ENCODE measurements at places on chromosomes 5 and 9.

DNA sequence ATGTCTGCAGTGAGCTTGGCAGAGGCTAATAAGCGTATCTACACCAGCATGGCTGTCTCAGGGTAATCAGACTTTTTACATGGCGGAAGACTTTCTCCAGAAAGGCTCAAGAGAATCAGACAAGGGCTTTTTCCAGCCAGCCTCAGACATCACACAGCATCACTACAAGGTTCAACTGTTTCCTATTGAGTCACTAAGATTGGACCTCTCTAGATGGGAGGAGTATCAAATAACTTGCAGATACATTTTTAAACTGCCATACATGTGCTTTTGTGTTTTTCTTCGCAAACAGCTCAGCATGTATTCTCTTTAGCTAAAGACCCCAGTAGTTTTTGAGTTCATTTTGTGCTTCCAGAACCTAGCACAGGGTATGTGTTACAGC is 22.9 kb upstream of the PIK3R1 start:
- no peaks in the 10 kb centered on the region for H3K36me3 ChIP-seq
- H3K4me3 ChIP-seq = no peak overlapping the region
- no peaks in the 10 kb centered on the region for H3K4me1 ChIP-seq
- H3K27ac ChIP-seq = no peak overlapping the region
- no peaks in the 10 kb centered on the region for H3K27me3 ChIP-seq

DNA sequence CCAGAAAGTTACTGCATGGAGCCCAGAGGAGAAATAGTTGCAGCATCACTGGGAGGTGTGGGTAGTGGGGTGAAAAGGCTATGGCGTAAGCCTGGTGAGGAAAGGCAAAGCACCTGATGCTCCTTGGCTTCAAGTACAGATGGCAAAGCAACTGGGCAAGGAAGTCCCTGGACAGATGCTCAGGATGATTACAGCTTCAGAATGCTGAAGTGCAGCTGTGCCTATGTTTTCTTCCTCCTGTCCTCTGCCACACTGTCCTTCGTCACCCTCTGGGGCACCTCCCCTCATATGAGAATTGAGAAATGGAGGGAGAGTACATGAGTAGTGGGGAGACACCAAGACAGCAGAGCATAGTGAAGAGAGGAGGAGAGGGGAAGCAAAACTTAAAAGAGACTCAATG is 328.0 kb downstream of the PDE4D start:
- H3K27ac ChIP-seq = no peak overlapping the region
- no peaks in the 10 kb centered on the region for H3K36me3 ChIP-seq
- H3K4me1 ChIP-seq = no peaks in the 10 kb centered on the region
- no peak overlapping the region for H3K4me3 ChIP-seq
- H3K27me3 ChIP-seq = no peaks in the 10 kb centered on the region
- DNase-seq = no peak

GRCh38 chr9:4590430-4591122 is 71.5 kb upstream of the PLPP6 start:
- H3K36me3 ChIP-seq = no peaks in the 10 kb centered on the region
- peaks cover 10% of the 10 kb centered on the region for H3K4me1 ChIP-seq
- no peak for DNase-seq
- no peak overlapping the region for H3K27ac ChIP-seq
- H3K4me3 ChIP-seq = no peak overlapping the region

GRCh38 chr5:59187857-59188256 is 605.0 kb downstream of the RAB3C start:
- H3K27ac ChIP-seq = peak overlapping the region; percentile 5
- no peaks in the 10 kb centered on the region for H3K4me1 ChIP-seq
- no peak overlapping the region for H3K4me3 ChIP-seq

DNA sequence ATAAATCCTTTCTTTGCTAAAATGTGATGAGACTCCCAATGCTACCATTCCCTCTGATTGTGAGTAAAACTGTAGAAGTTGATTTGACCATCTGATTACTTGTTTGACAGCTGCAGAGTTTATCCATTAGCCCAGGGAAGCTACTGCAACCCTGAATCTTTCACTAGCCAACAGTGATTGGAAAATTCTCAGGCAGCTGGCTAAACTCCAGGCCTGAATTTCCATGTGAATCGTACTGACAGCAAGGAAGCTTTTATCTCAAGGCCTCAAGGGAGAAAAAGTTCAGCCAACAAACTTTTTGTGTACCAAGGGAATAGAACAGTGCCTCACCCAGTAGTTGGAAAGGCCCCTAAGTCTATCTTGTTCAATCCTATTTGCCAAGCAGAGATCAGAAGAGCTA is 246.7 kb upstream of the TRPM3 start:
- H3K4me3 ChIP-seq = no peak overlapping the region
- no peaks in the 10 kb centered on the region for H3K27me3 ChIP-seq
- H3K27ac ChIP-seq = no peak overlapping the region
- no peaks in the 10 kb centered on the region for H3K4me1 ChIP-seq
- DNase-seq = peak; percentile 28
- no peaks in the 10 kb centered on the region for H3K36me3 ChIP-seq

DNA sequence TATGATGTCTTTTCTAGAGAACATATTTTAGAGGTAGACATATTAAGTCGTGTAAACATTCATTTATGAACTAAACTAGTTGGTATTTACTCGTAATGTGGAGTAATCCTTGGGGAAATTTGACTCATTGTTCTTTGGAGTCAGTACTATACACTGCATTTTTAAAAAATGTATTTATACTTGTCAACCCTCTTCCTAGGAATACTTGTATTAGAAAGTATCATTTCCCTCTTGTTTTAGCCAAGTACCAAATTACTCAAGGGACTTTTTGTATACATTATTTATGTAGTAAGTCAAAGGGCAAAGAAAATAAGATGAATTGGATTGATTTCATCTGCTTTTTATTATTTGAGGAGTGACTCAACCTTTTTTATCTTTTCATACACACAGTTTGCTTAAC is 248.1 kb upstream of the IZUMO3 start:
- H3K27ac ChIP-seq = no peak overlapping the region
- H3K4me3 ChIP-seq = no peak overlapping the region
- DNase-seq = no peak
- no peaks in the 10 kb centered on the region for H3K27me3 ChIP-seq
- no peaks in the 10 kb centered on the region for H3K4me1 ChIP-seq

DNA sequence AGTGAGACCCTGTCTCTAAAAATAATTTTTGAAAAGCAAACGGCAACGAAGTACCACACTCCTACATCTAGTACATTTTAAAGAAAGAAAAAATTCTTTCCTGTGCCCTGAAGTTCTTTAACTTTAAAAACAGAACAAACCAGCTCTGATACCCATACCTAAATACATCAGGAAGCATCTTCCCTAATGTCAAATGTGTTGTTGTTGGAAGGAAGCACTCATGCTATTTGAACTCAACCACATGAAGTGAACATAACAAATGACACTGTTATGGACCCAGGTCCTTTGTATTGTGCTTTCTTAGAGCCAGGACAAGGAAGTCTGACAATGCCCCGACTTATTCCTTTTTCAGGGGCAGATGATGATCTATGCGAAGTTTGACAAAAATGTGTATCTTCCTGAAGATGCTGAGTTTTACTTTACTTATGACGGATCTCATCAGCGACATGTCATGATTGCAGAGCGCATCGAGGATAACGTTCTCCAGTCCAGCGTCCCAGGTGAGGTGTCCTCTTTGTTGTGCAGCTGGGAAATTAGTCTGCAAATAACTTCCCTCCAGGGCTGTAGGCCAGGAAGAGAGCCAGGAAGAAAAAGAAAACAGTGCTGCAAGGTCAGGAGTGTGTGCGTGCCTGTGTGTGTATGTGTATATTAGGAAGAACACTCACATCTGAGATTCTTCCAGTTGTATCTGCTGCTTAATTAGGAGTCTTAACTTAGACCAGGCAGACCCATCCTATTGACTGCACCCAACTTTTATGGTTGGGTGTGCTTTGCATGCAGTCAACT is 123.7 kb downstream of the ARHGEF28 start:
- H3K36me3 ChIP-seq = no peaks in the 10 kb centered on the region
- H3K4me1 ChIP-seq = no peaks in the 10 kb centered on the region
- no peak overlapping the region for H3K27ac ChIP-seq
- no peaks in the 10 kb centered on the region for H3K27me3 ChIP-seq
